ENCODE measurements at places on chromosomes 13 and 19. TPM values are rescaled to one million over a fixed set of nuclear protein-coding genes. Genes with fewer than 3 reads are reported as not detected.

The APOC1 gene
- total RNA-seq = 1.4 TPM

The TRPM4 gene
- 17.1 TPM for total RNA-seq

The NKG7 gene
- total RNA-seq = not detected

The GPC6 gene
- total RNA-seq = 24.1 TPM

The FAM124A gene
- 2.2 TPM for total RNA-seq

The THAP8 gene
- 2.4 TPM for total RNA-seq

The TRIM13 gene
- 21.4 TPM for total RNA-seq

The CAPN12 gene
- not detected for total RNA-seq

The PDE4C gene
- total RNA-seq = 0.44 TPM

The MBD3L3 gene
- not detected for total RNA-seq

The SLC39A3 gene
- 28.1 TPM for total RNA-seq

The FXYD7 gene
- not detected for total RNA-seq

The CEACAM20 gene
- not detected for total RNA-seq

The LPAR6 gene
- 14.2 TPM for total RNA-seq

The ZGLP1 gene
- total RNA-seq = 0.22 TPM

The FGF9 gene
- total RNA-seq = 0.12 TPM

The PTPRH gene
- total RNA-seq = 15.3 TPM

The ZNF30 gene
- 2.2 TPM for total RNA-seq

The TRAPPC5 gene
- 78.4 TPM for total RNA-seq

The BST2 gene
- total RNA-seq = 0.77 TPM

The TUBA3C gene
- not detected for total RNA-seq

The FPR3 gene
- not detected for total RNA-seq

The KLK2 gene
- not detected for total RNA-seq

The LYPD5 gene
- total RNA-seq = not detected

The ZNF728 gene
- total RNA-seq = 0.12 TPM

The KANK3 gene
- 0.33 TPM for total RNA-seq

The ADAMTS10 gene
- total RNA-seq = 5.2 TPM

Data from uterine smooth muscle cell (primary cell).